ENCODE measurements at places on chromosomes 12 and 14. TPM values are rescaled to one million over a fixed set of nuclear protein-coding genes. Genes with fewer than 3 reads are reported as not detected.

The C12orf60 gene
- polyA plus RNA-seq = 3.7 TPM

The KLRD1 gene
- polyA plus RNA-seq = not detected

The METTL17 gene
- 131 TPM for polyA plus RNA-seq

The INHBC gene
- polyA plus RNA-seq = not detected

Data from K562 (cell line).